Fibroblast of skin of scalp (primary cell): ENCODE measurements at places on chromosomes 11 and 22.

DNA sequence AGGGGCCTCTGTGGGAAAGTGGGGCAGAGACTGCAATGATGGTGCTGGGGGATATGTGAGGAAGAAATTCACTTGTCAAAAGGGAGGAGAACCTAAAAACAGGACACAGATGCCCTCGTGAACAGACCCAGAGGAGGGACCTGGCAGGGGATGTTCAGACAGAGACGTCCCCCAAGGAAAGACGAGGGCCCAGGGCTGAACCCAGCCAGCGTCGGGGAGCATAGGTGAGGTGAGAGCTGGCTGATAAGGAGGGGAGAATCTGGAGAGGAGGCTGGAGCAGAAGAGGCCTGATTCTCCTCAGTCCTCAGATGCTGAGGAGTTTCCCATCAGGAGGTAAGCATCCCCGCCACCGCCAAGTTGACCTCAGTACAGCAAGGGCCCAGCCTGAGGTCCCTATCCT is 31.4 kb downstream of the IGLL5 start:
- no peak for DNase-seq

- peak; percentile 66 for DNase-seq
These were observed 20.7 kb downstream of the ELF5 start for GRCh38 chr11:34492806-34493414.

- no peak for DNase-seq
These were observed 19.6 kb downstream of the WBP2NL start for GRCh38 chr22:42018224-42018623.

DNA sequence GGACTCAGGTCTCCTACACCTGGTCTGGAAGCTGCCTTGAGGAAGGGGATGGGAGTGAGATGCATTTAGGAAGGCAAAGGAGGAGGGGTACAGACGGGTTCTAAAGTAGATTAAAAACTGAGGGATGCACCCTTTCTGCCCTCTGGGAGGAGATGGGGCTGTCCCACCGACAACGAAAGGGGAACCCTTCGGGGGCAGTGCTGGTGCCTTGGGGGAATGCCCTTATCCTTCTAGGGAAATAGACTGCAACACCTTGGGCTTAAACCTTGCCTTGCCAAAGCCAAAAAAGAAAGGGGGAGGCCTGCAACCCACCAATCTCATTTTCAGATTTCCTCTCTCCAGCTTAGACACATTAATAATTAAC is 89.8 kb downstream of the PLEKHA7 start:
- no peak for DNase-seq

GRCh38 chr11:119029340-119030028 is 1.2 kb downstream of the SLC37A4 start:
- DNase-seq, result no peak

DNA sequence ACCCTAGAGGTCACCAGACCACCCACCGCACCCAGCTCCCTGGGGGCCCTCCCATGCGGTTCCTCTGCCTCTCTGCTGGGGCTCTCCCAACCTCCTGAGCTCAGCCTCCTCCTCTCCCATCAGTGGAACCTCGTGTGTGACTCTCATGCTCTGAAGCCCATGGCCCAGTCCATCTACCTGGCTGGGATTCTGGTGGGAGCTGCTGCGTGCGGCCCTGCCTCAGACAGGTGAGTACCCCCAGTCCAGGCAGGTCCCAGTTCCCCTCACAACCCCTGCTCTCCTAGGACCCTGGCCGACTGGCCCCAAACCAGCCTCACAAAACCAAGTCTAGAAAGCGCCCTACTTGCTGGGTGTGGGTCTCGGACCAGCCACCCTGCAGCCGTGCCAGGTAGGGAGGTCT is 1.6 kb downstream of the SLC22A12 start:
- no peak for DNase-seq

DNA sequence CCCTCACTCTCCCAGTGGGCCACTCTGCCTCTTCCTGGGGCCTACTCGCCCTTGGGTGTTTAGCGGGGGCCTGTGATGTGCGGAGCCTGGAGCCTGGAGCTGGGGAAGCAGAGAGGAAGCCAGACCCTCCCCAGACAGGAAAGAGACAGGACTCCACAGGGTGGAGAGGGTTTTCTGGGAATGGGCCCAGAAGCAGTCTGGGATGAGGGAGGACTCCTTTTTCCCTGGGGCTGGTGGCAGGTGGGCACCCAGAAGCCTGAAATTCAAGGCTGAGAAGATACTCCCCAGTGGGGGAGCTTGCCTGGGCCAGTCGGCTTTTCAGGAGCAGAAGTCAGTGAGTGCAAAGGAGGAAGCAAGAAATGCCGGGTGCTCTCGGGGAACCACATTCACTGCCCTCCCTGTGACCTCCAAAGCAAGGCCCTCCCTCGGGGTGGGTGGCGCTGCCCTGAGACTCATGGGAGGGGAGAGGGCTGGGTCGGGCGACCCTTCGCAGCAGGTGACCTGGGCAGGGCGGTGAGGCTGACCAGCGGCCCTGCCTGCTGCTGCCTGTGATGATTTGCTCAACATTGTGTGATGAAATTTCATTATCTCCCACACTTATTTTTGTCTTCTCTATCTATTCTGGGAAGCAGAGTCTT is 1377.4 kb downstream of the BRD1 start:
- no peak for DNase-seq

DNA sequence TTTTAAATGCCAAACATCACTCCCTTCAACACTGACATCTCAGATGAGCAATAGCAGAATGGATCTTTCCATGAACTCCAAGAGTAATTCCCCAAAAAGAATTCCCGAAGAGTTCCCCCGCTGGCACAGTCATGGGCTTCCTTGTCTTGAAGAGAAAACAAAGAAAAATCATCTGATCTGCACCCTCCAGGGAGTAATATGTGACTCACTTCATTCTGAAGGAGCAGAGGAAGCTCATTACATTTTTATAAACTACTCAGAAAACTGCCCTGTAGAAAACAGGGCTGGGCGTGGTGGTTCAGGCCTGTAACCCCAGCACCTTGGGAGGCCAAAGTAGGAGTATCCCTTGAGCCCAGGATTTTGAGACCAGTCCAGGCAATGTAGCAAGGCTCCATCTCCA is 35.7 kb downstream of the CELSR1 start:
- peak; percentile 88 for DNase-seq

DNA sequence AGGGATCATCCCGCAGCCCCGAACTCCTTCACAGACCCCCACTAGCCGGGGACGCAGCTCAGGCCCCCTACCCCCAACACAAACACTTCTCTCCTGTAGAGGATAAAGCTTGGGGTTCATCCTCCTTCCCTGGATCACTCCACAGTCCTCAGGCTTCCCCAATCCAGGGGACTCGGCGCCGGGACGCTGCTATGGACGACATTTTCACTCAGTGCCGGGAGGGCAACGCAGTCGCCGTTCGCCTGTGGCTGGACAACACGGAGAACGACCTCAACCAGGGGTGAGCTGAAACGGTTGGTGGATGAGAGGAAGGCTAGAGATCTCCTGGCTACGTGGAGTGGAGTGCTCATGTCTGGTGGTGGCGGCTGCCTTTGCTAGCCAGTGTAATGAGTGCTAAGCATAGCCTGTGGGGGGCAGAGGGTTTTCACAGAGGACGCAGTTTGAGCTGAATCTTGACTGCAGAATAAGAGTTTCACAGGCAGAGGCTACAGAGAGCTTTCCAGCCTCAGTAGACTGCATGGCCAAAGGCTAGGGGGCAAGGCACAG is 580 bp downstream of the ILK start:
- peak; percentile 70 for DNase-seq

- DNase-seq, result no peak
These were observed 392.3 kb upstream of the ARHGAP42 start for GRCh38 chr11:100294748-100295147.

DNA sequence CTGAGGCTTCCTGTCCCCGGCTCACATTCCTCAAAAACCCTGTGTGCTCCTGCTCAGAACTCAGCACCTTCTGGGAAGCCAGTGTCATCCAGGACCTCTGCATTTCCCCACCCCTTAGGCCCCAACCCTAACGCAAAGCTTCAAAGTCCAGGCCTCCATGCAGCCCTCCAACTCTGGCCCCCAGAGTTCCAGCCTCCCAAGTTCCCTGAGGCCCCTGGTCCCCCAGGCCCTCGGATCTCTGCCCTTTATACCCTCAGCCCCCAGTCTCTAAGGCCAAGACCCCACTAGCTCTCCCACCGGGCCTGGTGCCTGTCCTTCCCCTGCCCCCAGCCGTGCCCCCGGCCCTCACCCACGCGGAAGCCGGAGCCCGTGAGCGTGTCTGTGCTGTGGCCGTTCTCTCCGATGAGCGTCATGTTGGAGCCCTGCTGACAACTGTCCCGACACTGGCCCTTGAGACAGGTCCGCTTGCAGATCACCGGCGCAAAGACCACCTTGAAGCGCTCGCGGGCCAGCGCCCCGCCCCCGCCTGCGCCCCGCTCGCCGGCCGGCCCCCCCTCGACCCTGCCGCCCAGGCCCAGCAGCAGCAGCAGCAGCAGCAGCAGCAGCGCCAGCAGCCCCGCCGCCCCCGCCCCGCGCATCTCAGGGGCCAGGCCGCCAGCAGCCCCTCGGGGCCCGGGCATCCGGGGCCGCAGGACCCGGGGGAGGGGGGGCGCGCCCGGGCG is 718 bp downstream of the LTBP3 start:
- no peak for DNase-seq

- no peak for DNase-seq
These were observed 624.9 kb downstream of the ETS1 start for GRCh38 chr11:127962416-127962815.

GRCh38 chr22:38798496-38798895 is 4.6 kb upstream of the DNAL4 start:
- DNase-seq, result no peak

- peak; percentile 59 for DNase-seq
These were observed 188.9 kb downstream of the ST3GAL4 start for GRCh38 chr11:126544108-126545056.

GRCh38 chr22:45424241-45424731 is 10.8 kb downstream of the RIBC2 start:
- peak; percentile 27 for DNase-seq

GRCh38 chr11:96314326-96315020 is 28.5 kb downstream of the MAML2 start:
- DNase-seq, result peak; percentile 74

GRCh38 chr22:31488988-31489617 is 539 bp downstream of the EIF4ENIF1 start:
- peak; percentile 27 for DNase-seq

GRCh38 chr11:72144807-72145565 is 9.5 kb downstream of the FOLR3 start:
- peak; percentile 77 for DNase-seq

DNA sequence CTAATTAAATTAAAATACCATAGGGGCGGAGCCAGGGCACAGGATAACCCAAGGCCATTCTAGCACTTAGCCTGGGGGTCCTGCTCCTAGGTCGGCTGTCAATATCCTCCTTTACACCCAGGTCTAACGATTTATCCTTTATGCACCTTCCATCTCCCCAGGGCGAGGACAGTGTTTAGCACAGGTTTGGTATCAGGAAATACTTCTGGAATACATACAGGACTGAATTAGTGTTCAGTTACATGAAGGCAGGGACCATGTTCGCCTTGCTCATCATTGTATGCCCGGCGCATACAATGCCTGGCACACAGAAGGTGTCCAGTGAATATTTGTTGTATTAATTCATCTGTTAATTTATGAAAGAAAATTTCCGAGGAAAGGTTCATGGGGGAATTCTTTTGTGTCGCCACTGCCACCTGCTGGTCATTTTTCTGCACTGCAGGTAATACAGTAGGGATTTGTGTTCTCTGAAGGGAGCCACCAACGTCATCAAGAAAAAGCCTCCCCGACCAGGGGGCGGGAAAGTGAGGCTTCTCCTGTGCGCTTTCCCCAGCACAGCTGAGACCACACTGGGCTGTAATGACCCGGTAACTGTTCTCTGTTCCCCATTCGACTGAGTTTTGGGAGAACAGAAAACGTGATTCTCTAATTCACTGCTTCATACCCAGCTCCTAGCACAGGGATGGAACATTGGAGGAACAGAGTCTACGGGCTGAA is 68.7 kb upstream of the ASPHD2 start:
- peak; percentile 78 for DNase-seq

DNA sequence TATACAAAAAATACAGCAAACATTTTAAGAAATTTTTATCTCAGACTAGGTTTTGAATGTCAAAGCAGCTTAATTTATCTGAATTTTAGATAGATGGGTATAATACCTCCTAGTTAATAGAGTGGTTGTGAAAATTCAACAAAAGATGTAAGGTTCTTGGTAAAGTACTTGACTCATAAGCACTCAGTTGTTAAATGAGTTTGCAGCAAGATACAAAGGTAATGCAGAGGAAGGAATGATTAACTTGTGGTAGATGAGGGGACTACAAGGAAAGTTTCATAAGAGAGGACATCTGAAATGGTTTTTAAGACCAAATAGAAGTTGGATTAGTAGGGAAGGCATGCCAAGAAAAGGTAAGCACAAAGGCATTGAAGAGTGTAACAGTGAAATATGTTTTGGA is 37.4 kb downstream of the PPME1 start:
- no peak for DNase-seq

DNA sequence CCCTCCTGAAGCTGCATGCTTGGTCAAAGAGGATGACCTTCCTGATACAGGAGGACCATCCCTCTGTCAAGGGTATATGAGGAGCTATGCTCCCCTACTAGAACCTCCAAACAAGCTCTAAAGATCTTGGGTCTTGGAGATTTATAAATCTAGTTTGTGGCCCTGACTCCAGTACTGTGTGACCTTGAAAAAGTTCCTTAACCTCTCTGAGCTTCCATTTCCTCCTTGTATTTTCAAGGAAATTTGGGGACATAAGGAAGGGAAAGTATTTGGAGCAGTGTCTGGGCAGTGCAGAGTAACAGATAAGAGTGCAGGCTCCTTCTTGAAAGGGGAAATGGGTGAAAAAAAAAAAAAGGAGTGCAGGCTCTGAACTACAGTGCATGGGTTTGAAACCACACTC is 45.9 kb downstream of the CHRDL2 start:
- no peak for DNase-seq

- no peak for DNase-seq
These were observed 52.2 kb upstream of the PAX6 start for GRCh38 chr11:31863170-31863832.

DNA sequence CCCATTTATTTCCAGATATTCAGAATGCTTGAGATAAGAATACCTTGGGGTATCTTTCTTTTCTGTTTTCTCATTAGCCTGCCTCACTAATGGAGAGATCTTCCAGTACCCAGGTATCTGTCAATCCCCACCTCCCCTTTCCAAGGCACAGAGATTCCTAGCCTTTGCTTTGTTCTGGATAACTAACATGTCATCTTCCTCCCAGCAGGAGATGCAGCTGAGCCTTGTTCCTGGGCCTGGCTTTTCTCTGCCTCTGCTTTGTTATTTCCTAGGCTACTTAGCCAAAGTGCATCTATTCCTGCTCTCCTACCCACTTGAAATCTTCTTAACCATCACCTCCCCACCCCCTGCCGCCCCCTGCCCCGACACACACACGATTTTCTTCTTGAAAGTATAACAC is 297.1 kb downstream of the NELL1 start:
- no peak for DNase-seq
